Renal cortex interstitium (tissue), 15 donors: ENCODE measurements at places on chromosomes 6 and 20.

GRCh38 chr20:1450926-1451491 is 15.6 kb downstream of the NSFL1C start:
- DNase-seq: no peak

DNA sequence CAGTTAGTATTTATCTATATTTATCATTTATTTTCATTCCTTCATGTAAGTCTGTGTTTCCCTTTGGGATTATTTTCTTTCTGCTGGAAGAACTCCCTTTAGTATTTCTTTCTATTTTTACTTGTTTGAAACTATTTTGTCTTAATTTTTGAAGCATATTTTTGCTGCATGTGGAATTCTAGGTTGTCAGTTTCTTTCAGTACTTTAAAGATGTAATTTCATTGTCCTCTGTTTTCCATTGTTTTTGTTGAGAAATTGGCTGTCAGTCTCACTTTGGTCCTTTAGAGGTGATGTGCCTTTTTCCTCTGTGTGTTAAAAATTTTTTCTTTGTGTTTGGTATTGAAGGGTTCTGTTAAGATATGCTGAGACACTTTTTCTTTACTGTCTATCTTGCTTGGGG is 17.1 kb downstream of the RNF182 start:
- no peak for DNase-seq

DNA sequence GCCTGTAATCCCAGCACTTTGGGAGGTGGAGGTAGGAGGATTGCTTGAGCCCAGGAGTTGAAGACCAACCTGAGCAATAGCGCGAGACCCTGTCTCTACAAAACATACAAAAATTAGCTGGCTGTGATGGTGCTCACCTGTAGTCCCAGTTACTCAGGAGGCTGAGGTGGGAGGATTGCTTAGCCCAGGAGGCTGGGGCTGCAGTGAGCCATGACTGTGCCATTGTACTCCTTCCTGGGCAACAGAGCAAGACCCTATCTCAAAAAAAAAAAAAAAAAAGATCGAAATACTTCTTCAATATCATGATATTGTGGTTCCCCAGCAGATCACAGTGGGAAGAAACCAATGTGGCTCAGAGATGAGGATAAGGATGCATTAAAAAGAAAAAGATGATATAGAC is 47.6 kb downstream of the SOBP start:
- DNase-seq: no peak

- DNase-seq: no peak
These were observed 8.5 kb downstream of the TRMT11 start for GRCh38 chr6:125994670-125995488.

- no peak for DNase-seq
These were observed 150.9 kb upstream of the MLIP start for GRCh38 chr6:53960311-53960710.

DNA sequence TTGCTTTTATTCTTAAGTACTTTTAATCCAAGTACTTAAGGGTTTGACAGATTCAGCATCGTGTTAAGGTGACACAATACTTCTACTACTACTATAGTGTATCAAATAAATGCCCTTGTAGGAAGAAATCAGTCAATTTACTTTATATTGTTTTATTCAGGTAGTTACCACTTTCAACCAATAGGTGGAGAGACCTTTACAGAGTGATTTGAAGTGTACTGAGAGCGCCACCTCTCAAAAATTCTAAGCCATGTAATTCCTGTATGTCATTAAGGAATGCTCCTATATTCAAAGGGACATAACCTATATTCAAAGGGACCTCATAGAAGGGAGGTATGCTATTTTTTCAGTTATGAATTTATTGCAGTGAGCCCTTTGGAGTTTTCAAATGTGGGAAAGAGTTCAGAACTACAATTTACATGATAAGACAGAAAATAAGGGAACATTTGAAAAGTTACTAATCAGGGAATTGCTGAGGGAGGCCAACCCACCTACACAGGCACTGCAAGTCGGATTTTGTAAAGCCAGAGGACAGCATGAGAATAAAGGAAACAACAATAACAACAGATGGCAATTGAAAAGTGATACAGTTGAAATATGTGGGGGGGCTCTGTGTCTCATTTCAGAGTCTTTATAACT is 955.6 kb downstream of the TBC1D32 start:
- DNase-seq: no peak

GRCh38 chr6:81491454-81492101 is 260.9 kb downstream of the TENT5A start:
- no peak for DNase-seq
